HS-5 (cell line): ENCODE measurements at places on chromosomes 6 and 20.

GRCh38 chr6:3665608-3666007, 85.9 kb downstream of the PXDC1 start:
- no peak for DNase-seq

DNA sequence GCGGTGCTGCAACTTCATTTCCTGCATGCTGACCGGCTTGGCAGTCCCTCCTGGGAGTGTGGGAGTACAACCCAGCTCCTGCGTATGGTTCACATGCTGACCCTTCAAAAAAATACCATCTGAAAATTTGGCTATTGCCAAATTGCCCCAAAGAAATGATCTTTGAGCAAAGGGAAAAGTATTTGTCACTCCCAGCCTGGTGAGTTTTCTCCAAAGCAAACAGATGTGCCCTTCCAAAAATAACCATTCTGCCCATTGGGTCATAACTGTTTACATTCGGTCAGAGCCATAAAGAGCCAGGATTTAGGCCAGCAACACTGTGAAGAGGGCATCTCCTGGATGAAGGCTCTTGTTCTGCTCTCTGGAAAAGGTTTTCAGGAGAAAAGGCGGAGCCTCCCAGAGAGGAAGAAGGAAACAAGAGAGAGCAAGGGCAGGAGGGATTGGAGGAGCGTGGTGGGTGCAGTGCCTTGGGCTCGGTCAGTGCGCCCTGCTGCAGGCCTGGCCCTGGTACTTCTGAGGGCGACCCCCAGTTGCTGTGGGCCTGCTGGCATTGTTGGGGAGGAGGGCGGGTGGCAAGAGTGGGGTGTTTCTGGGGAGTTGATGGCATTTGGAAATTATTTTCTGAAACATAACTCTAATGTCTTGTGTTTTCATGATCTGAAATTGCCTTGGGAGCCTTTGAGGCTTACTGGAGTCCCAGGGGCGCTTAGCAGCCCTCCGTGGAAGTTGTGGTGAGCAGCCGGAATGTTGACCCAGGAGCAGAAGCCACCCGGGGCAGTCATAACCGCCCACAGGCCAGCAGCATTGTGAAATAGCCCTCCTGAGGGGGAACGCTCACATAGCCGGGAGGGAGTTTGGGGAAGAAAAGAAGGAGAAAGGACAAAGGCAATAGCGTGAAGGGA, 248.4 kb downstream of the MYLK4 start:
- DNase-seq, result no peak

GRCh38 chr20:38878866-38879265, 47.4 kb upstream of the FAM83D start:
- no peak for DNase-seq

GRCh38 chr6:162726947-162727321, 632 bp downstream of the PRKN start:
- no peak for DNase-seq

- DNase-seq, result no peak
Observed at GRCh38 chr20:59016795-59017492, 2.3 kb upstream of the TUBB1 start.

GRCh38 chr6:159941286-159942113, 27.4 kb upstream of the IGF2R start:
- no peak for DNase-seq

GRCh38 chr6:113221850-113222249, 635.3 kb upstream of the MARCKS start:
- no peak for DNase-seq

GRCh38 chr6:112044856-112045255, 9.0 kb upstream of the CCN6 start:
- peak; percentile 51 for DNase-seq
